ENCODE measurements at places on chromosomes 3 and 15.
A peak's percentile ranks its signal among the peaks of the same experiment; 100 is the strongest.

GRCh38 chr3:9199775-9200174 is 49.7 kb downstream of the SRGAP3 start:
- DNase-seq = no peak

DNA sequence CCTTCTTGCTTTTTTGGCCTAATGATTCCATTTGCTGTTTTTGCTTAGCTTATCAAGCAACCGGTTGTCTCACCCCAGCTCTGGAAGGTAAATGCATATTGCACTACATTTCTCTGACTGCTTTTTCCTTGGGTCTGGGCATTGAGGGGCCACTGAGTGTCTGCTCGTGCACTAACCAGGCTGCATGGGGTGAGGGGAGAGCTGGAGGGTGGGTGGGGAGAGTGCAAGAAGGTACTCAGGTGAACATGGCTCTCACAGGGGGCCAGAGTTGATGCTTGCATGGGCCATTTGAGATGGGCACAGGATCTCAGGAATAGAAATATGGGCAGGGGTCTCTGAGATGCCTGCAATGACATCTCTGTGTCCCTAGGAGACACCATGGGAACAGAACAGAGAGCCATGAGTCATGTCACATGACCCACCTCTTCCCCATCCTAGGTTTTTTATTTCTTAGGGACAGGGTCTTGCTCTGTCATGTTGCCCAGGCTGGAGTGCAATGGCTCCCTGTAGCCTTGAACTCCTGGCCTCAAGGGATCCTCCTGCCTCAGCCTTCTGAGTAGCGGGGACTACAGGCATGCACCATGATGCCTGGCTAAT is 6.2 kb downstream of the ALPK3 start:
- DNase-seq = no peak

GRCh38 chr15:100559330-100559729 is 30.6 kb upstream of the CERS3 start:
- no peak for DNase-seq

DNA sequence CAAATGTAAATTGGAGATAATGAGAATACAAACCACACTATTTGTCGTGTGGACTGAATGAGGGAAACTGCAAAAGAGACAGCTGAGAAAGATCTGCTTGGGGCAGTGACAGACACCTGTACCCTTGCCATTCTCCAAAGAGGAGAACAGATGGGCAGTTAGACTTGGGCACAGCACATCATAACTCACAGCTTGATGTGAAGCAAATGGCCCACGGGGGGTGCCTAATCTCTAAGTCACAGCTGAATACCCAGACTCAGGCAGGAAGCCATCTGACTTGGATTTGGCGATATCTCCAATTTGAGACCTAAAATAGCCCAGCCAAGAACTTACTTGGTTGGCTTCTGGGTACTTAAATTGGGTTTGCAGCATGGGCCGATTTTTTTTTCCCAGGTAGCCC is 10.0 kb upstream of the SLC6A11 start:
- no peak for DNase-seq

DNA sequence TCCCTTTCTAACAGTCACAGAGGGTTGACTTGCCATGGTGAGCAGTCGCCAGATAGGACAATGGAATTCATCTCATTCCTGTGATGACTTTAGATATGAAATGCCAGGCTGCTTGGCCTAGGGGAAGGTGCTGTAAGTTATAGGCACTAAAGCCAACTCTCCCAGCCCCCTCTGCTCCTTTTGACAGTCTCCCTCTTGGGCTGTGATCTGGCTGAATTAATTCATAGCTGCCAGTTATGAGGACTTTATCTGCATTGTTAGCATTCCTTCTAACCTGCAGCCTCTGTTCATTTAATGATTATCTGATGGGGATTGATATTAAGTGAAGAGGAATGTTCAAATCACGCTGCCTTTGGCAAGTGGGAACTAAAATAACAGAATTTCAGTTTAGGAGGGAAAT is 427.1 kb upstream of the RASGRP1 start:
- DNase-seq = no peak

- peak; percentile 74 for DNase-seq
These were observed 29.0 kb upstream of the TIMP4 start for GRCh38 chr3:12187448-12188327.

- peak; percentile 12 for DNase-seq
These were observed 31.7 kb downstream of the SPINK8 start for GRCh38 chr3:48301800-48302166.

DNA sequence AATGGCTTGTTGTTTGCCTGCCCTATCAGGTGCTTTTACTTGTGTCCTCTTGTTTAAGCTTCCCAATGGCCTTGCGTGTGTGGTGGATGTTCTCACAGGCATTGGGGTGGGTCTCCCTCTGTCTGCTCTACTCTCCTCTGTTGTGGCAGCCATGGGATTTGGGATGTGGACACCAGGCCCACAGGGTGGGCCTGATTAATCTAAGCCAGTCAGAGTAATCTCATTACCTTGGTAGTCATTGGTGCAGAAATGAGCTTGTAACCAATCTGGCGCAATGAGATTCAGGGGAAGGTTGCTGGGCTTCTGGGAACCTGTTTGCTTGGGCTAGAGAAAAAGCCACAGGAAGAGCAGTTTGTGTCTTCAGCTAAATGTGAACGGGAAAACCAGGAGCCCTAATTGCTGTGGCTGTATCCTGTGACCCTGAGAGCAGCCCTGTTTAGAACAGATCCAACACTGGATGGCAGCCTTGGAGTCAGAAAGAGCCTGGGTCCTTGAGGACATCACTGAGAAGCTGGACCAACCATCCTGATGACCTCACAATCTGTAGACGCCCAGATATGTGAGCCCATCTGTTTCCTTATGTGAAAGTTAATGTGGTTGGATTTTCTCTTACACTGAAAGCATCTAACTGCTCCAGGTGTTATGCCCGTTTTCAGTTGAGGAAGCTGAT is 157.3 kb upstream of the UBE2E1 start:
- no peak for DNase-seq

DNA sequence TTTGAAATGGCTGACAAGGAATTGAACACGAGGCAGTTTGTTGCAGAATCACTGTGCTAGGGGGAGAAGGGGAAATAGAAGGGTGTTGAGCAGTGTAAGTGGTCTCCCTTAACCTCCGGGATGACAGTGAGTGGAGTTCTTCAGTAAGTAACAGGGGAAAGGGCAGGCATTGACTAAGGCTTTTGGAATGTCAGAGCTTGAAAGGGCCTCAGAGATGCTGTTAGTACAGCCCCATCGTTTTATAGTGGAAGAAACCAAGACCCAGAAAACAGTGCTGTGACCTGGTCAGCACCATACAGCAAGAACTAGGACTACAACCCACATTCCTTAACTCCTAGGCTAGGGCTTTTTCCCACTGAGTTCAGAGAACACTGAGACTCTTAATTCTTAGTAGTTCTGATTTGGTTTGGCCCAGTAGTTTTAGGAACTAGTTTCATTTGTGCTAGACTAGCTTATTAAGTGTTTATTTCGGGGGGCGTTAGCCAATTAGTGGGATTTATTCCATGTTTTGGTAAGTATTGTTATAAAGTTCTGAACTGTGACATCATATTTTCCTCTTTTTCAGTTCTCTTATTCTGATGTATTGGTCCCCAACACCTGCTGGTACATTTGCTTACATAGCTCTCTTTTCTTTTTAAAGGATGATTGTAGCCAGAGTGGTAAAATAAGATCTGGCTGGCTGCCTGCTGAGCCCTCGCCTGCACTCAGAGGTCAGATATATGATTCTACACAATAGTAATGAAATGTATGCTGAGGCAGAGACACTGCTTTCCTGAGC is 34.2 kb downstream of the RAB11A start:
- no peak for DNase-seq

DNA sequence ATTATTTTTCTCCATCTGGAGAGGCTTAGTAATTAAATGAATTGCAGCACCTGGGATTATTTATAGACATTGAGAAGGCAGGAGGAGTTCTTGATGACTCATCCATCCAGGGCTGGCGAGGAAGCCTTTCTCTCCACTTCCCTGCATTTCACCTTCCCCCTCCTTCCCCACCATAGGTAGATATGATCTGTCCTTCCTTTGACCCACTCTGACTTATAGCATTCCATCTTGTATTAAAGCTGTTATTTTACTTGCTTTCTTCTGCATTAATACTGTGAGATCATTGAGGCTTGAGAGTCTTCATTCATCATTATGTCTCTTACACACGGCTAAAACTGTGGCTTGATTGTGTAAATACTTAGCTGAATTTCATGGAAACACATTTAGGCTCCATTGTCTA is 288.8 kb downstream of the FEZF2 start:
- no peak for DNase-seq

GRCh38 chr3:193498215-193498614 is 56.5 kb downstream of the ATP13A4 start:
- DNase-seq = no peak

DNA sequence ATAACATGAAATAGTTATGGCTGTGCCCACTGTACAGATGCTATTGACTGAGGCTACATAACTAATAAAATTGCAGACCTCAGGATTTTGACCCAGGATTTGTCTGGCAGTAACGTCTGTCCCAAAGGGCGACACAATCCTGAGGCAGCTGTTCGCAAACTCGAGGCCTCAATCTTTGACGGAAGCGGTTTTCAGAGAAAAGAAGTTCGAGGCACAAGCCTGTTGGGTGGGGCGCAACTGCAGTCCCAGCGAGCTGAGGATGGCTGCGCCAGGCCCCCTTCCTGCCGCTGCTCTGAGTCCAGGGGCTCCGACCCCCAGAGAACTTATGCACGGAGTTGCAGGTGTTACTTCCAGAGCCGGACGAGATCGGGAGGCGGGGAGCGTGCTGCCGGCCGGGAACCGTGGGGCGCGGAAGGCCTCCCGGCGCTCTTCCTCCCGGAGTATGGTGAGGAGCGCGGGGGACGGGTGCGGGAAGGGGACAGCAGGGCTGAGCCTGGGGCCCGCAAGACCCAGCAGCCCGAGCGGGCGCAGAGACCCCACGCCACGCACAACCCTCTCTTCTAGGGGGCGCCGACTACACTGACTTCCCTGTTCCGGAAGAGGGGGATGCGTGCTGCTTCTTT is at the start of gene PARP15:
Gene PARP15 (plus strand): TSS at position 242 of the 623 bp plus-strand sequence. CDS start 18 bp downstream, at position 260.
- DNase-seq = peak; percentile 25

GRCh38 chr3:67458896-67459530 is 195.4 kb downstream of the SUCLG2 start:
- DNase-seq = no peak

GRCh38 chr3:31002730-31003129 is 108.3 kb upstream of the GADL1 start:
- no peak for DNase-seq

DNA sequence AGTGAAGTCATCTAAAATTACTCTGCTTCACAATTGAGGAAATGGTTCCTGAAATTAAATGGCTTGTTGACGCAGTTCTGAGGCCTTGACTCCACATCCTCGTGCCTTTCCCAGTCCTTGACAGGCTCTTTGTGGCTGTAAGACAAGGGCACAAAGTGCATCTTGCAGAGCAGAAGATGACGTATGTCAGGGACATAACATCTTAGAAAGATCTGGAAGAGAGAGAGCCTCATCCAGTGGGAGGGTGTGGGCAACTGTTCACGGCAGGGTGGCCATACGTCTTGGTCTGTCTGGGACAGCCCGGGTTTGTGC is 91.0 kb downstream of the CHRNA7 start:
- no peak for DNase-seq

DNA sequence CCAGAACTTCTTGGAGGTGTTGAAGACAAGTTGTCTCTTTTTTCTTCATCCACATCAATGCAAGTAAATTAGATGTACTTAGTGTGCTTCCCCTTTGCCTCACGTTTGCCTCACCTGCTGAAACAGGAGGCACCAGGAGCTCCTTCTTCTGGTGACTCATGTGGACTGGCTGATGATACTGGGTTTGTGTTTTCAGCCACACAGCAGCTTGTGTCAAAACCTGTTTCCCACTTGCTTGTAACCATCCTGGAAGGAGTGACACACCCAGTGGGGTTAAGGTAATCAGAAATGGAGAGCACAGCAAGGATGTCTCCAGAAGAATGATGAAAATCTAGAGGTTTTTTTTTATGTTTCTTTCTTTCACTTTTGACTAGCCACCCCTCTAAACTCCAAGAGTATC is 143.3 kb upstream of the RBMS3 start:
- DNase-seq = peak; percentile 6

DNA sequence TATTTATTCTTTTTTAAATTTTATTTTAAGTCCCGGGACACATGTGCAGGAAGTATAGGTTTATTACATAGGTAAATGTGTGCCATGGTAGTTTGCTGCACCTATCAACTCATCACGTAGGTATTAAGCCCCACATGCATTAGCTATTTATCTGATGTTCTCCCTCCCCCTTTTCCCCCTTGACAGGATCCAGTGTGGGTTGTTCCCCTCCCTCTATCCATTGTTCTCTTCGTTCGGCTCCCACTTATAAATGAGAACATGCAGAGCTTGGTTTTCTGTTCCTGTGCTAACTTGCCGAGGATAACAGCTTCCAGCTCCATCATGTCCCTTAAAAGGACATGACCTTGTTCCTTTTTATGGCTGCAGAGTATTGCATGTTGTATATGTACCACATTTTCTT is 220.3 kb downstream of the OCA2 start:
- DNase-seq = no peak

DNA sequence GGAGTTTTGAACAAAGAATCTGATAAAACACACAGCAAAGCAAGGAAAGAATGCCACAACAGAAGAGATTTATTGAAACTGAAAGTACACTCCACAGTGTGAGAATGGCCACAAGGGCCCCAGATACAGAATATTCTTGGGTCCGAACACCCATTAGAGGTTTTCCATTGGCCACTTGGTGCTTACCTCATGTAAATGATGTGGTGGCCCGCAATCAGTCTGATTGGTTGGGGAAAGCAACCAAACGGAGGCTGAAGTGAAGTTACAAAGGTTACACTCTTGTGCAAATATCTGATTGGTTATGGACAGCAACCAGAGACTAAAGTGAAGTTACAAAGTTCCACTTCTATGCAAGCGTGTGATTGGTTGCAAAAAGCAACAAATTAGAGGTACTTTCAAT is 20.4 kb downstream of the NSUN3 start:
- DNase-seq = no peak

DNA sequence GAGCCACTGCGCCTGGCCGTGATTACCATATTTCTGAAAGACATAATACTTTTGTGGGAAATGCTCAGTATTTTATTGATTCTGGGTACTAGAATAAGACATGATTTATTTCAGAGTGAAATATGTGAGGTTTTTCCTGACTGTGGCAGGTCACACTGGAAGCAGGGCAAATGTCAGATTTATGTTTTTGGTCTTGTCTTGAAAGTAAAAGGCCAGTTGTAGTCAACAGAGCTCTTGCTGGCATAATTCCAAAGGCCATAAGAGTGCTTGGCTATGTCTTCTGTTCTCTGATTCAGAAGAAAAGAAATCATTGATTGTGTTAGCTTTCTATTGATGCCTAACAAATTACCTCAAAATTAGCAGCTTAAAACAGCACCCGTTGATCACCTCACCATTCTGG is 176.4 kb downstream of the TJP1 start:
- no peak for DNase-seq

GRCh38 chr3:89698208-89698830 is 590.9 kb downstream of the EPHA3 start:
- DNase-seq = no peak

Measured in stimulated activated CD4-positive, alpha-beta T cell treated with anti-CD3 and anti-CD28 coated beads, Interleukin-12 subunit alpha, Interleukin-12 subunit beta, amount 100 ng/mL, for 48 hours (primary cell).